Fibroblast of lung (primary cell): ENCODE measurements at places on chromosomes 4 and X. TPM values are rescaled to one million over a fixed set of nuclear protein-coding genes. Genes with fewer than 3 reads are reported as not detected.
A peak's percentile ranks its signal among the peaks of the same experiment; 100 is the strongest.

DNA sequence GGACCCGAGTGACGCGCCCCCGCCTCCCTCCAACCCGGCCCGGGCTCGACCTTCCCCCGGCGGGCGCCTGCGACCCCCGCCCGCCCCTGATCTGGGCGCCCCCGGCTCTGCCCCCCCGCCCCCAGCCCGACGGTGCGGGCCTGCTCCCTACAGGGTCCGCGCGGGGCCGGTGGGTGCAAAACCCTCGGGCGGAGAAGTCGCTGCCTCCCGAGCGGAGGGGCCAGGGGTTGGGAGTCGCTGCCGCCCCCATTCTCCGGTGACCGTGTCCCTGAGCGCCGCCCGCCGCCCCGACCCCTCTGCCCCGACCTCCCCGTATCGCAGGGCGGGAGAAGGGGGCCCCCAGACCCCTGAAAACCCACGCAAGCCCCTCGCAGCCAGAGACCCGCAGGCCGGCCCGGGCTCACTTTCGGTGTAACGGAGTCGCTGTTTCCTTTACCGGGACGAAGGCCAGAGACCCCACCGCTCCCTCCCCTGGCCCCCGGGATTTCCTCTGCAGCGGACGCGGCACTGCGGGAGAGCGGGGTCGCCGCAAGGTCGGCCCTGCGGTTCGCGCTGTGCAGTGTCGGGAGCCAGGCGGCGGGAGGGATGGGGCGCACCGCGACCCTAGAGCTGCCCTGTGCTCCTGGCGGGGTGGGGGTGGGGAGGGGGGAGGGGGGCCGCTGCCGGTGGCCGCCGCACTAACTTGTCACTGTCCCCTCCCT lies 729 bp upstream of the CPLX1 start:
- peaks cover 36% of the 10 kb centered on the region for H3K27me3 ChIP-seq
- H3K4me1 ChIP-seq: no peaks in the 10 kb centered on the region
- no peak overlapping the region for H3K27ac ChIP-seq
- H3K36me3 ChIP-seq: no peaks in the 10 kb centered on the region
- no peak overlapping the region for H3K4me3 ChIP-seq
- DNase-seq: no peak

Gene TRIM61
- 1.1 and 2.5 TPM in 2 replicates for polyA plus RNA-seq

- no peaks in the 10 kb centered on the region for H3K4me1 ChIP-seq
- no peak overlapping the region for H3K27ac ChIP-seq
- H3K4me3 ChIP-seq: no peak overlapping the region
- no peaks in the 10 kb centered on the region for H3K36me3 ChIP-seq
- no peak for DNase-seq
- H3K27me3 ChIP-seq: no peaks in the 10 kb centered on the region
These were observed 72.9 kb downstream of the ADGRA3 start for GRCh38 chr4:22442956-22443355.

- H3K36me3 ChIP-seq: no peaks in the 10 kb centered on the region
- no peak for DNase-seq
- H3K4me3 ChIP-seq: no peak overlapping the region
- H3K27me3 ChIP-seq: no peaks in the 10 kb centered on the region
These were observed 145.1 kb downstream of the CAMK2D start for GRCh38 chr4:113616443-113616842.

Gene MAGT1
- 86.2 and 102 TPM in 2 replicates for polyA plus RNA-seq

Gene EXOC1L
- polyA plus RNA-seq: not detected in 2 replicates

DNA sequence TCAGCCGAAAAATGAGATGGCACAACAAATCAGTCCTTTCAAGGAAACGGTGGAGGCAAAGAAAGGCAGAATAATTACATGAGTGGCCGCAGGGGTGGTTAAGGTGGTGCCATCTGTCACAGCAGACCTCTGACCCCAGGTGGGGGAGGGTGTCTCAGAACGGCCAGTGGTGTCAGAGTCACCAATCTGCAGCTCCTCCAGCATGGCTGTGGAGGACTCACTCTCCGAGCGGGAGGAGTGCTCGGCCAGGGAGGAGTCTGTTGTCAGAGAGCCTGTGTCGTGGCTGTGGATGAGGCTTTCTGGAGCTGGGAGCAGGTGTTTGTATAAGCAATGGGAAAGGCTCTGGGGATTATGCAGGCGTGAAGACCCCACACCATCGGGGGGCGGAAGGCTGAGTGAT lies 130.3 kb upstream of the PDLIM3 start:
- H3K4me1 ChIP-seq: no peaks in the 10 kb centered on the region
- H3K27me3 ChIP-seq: no peaks in the 10 kb centered on the region
- no peak overlapping the region for H3K27ac ChIP-seq

Gene ZAR1
- polyA plus RNA-seq: not detected in 2 replicates

DNA sequence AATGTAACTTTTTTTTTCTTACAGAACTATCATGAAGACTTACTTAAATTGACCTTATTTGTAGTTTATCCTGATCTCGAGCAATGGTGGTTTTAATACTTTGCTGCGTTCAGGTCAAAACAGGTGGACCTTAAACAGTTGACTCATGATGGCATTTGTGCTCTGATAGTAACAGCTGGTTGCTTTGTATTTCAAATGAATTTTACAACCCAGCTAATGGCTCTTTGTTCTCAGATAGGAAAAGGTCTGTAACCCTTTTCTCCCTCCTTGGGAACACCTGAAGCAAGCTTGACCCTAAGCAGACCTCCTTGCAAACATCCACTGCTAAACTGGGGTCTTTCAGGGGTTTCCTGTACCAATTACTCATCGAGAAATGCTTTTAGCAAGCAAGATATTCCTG lies 79.2 kb downstream of the F11 start:
- no peak for DNase-seq
- H3K4me3 ChIP-seq: no peak overlapping the region
- H3K36me3 ChIP-seq: no peaks in the 10 kb centered on the region
- no peak overlapping the region for H3K27ac ChIP-seq
- H3K4me1 ChIP-seq: no peaks in the 10 kb centered on the region

Gene MAOA
- 8.1 and 12.8 TPM in 2 replicates for polyA plus RNA-seq

DNA sequence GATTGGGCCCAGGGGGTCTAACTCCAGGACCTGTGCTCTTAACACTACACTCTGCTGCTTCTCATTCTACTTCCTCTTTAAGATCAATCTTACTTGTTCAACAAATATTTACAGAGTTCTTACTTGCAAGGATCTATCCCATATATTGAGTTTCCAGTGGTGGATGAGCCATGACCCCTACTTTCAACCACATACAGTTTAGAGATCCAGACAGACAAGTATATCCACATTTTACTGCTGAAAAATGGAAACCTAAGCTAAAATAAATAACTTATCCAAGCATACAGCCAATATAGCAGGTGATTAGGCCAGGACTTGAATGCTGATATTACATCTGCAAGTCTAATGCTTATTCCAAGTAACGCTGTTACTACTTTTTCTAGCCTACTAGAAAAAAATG lies 18.7 kb downstream of the TMEM150C start:
- no peak overlapping the region for H3K4me3 ChIP-seq
- H3K27ac ChIP-seq: no peak overlapping the region
- no peaks in the 10 kb centered on the region for H3K27me3 ChIP-seq
- H3K4me1 ChIP-seq: no peaks in the 10 kb centered on the region

GRCh38 chrX:132181364-132181763 lies 37.9 kb downstream of the RAP2C start:
- no peak overlapping the region for H3K27ac ChIP-seq
- H3K4me3 ChIP-seq: no peak overlapping the region
- no peaks in the 10 kb centered on the region for H3K36me3 ChIP-seq
- H3K27me3 ChIP-seq: no peaks in the 10 kb centered on the region
- H3K4me1 ChIP-seq: no peaks in the 10 kb centered on the region

GRCh38 chrX:6770936-6771335 lies 236.0 kb upstream of the VCX3A start:
- no peaks in the 10 kb centered on the region for H3K4me1 ChIP-seq
- no peaks in the 10 kb centered on the region for H3K36me3 ChIP-seq
- H3K27me3 ChIP-seq: no peaks in the 10 kb centered on the region
- no peak for DNase-seq

- H3K4me1 ChIP-seq: no peaks in the 10 kb centered on the region
- H3K36me3 ChIP-seq: no peaks in the 10 kb centered on the region
- no peak overlapping the region for H3K27ac ChIP-seq
- H3K27me3 ChIP-seq: no peaks in the 10 kb centered on the region
These were observed 21.8 kb downstream of the HAUS3 start for GRCh38 chr4:2220016-2220630.

Gene UCHL1
- 491 and 961 TPM in 2 replicates for polyA plus RNA-seq

GRCh38 chrX:77793946-77794345 lies 7.9 kb upstream of the ATRX start:
- no peak overlapping the region for H3K4me3 ChIP-seq
- H3K27me3 ChIP-seq: no peaks in the 10 kb centered on the region

Gene SULT1B1
- polyA plus RNA-seq: 0.03 and 0.05 TPM in 2 replicates

DNA sequence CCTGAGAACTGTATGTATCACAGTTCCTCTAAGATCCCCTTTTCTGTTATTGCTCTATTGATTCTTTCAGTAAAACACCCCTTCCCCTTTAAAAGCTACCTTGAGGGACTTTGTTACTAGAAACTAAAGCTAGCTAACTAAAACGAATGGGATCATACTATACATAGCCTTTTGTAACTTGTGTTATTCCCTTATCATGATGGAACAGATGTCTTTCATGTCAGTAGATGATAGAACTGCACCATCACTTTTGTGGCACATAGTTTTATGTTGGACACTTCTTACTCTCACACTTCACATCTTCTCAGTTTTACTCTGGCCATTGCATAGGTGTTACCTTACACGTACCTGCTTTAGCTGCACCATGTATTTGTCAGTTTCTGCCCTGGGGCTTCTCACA lies 46.6 kb upstream of the PGRMC2 start:
- no peaks in the 10 kb centered on the region for H3K27me3 ChIP-seq
- DNase-seq: no peak
- H3K4me3 ChIP-seq: no peak overlapping the region
- no peaks in the 10 kb centered on the region for H3K36me3 ChIP-seq
- H3K4me1 ChIP-seq: peaks cover 2% of the 10 kb centered on the region

Gene MAGEA10
- not detected in 2 replicates for polyA plus RNA-seq

Gene CXXC4
- polyA plus RNA-seq: 0.02 TPM in 2 replicates

Gene SATL1
- not detected in 2 replicates for polyA plus RNA-seq

DNA sequence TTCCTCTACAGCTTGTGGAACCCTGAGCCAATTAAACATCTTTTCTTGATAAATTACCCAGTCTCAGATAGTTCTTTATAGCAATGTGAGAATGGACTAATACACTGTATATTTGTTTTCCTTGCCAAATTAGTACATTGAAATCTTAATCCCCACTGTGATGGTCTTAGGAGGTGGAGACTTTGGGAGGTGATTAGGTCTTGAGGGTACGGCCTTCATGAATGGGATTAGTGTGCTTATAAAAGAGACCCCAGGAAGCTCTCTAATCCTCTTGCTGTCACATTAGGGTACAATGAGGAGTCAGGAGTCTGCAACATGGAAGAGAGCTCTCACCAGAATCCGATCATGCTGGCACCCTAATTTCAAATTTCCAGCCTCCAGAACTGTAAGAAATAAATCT lies 86.6 kb downstream of the TIGD2 start:
- no peaks in the 10 kb centered on the region for H3K36me3 ChIP-seq
- no peak for DNase-seq

DNA sequence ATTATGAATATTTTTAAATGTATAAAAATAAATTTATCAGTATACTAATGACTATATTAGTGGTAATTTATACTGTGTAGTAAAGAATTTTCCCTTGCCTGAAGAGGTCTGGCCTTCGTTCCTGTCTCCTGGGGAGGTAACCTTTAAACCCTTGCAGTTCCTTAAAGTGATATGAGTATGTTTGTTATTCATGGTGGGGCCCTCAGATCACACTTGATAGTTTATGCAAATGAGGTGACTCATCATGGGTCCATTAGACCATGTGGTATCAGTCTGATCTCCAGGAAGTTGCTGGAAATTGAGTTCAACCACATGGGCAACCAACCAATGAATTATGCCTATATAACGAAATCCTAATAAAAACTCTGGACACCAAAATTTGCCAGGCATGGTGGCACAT lies 904.1 kb downstream of the RPA4 start:
- no peak overlapping the region for H3K27ac ChIP-seq
- no peaks in the 10 kb centered on the region for H3K4me1 ChIP-seq
- no peaks in the 10 kb centered on the region for H3K27me3 ChIP-seq

Gene DACH2
- 0.24 and 2.4 TPM in 2 replicates for polyA plus RNA-seq

DNA sequence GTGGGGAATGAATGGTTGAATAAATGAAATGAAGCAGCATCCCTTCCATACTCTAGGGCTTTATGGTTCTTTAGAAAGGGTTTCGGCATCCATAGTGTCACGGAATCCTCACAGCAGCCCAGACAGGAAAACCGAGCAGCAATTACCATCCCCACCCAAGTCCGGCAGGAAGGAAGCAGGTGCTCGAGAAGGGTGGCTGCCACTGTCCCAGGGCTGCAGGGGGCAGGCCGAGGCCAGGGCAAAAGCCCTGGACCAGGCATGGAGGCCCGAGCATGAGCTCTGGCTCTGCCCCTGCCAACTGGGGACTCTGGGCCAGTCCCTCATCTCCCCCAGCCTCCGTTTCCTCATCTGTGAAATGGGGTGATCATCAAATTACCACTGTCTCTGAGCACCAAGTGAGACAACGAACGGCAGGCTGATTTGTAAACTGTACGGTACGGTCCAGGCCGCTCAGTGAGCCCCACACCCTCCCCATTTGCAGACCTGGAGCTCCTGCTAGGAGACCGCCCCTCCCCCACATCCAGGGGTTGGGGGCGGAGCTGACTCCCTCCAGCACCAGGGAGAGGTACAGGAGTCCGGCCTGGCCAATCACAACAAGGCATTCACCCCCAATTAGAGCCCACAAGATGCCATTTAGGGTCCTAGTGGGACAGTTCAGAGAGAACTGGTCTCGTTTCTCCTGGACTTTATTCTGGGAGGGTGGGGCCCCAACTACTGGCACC lies 100.4 kb downstream of the WFS1 start:
- H3K27me3 ChIP-seq: no peaks in the 10 kb centered on the region
- DNase-seq: no peak
- no peaks in the 10 kb centered on the region for H3K36me3 ChIP-seq
- no peak overlapping the region for H3K4me3 ChIP-seq

DNA sequence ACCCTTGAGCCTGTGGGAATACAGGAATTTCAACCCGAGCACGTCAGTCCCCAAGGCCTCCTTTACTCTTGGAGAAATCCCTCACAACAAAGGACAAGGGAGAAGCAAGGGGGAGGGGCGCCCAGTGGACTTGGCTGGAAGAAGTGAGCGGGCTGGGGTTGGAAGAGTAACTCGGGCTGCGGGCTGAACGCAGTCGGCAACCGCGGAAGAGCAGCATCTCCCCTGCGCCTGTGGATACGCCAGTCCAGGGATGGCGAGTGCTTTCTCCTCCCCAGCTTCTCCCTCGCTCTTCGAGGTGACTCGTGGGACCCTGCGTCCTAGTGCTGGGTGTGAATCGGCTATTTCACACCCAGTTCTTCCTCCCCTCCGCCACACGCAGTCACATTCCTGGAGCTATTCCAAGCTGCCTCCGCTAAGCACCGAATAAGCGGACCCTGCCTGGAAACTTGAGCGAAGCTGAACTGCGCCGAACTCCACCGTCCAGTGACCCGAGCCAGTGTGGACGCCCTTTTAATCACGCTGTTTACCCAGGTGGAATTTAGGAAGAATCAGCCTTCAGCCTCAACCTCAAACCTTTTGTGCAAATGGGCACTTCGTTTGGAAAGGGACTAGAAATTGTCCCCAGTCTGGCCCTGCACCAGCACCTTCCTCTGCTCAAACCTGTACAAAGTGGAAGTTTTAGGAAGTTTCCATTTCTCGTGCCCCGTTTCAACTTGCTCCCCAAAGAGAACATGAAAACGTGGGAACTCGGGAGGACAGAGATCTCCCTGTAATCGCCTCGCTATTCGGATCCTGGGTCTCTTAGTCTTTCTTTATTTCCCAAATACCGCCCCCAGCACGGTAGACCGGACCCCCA lies 64.3 kb upstream of the WDR17 start:
- peaks cover 10% of the 10 kb centered on the region for H3K27me3 ChIP-seq
- H3K4me1 ChIP-seq: no peaks in the 10 kb centered on the region
- H3K36me3 ChIP-seq: no peaks in the 10 kb centered on the region
- peak overlapping the region; percentile 88 for H3K4me3 ChIP-seq
- peak; percentile 34 for DNase-seq
